ENCODE measurements at places on chromosomes 16 and 17.

- no peak for DNase-seq
These were observed 28.3 kb downstream of the TTC19 start for GRCh38 chr17:16027708-16028584.

DNA sequence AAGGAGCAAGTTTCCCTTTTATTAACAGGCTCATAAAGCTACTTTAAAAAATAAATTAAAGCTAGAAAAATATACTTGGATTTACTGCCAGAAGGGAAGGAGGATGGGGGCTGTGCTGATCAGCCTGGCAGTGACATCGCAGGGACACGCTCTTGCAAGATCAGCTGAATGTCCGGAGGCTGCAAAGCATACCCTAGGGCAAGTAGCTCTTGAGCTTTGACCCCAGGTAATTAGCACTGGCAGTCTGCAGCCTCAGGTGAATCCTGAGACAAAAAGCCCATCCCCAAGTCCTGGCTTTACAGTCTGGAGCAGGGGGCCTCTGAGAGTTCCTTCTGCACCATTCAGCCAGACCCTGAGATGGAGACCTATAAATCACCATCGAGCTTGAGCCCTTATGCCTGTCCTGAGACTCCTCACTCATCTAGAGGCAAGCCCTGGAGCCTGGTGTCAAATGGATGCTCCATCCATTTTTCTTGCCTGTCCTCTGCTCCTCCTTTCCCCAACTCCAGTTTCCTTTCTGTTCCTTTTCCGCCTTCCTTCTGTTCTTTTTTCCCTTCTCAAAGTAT, 131.7 kb downstream of the TMEM114 start:
- DNase-seq: no peak

GRCh38 chr16:79608976-79609375, 8.4 kb upstream of the MAF start:
- DNase-seq: no peak

GRCh38 chr17:2400877-2401425, at the start of gene MNT:
Gene MNT (minus strand): TSS chr17:2401060. CDS start chr17:2400712, 348 bp downstream.
- peak; percentile 96 for DNase-seq

DNA sequence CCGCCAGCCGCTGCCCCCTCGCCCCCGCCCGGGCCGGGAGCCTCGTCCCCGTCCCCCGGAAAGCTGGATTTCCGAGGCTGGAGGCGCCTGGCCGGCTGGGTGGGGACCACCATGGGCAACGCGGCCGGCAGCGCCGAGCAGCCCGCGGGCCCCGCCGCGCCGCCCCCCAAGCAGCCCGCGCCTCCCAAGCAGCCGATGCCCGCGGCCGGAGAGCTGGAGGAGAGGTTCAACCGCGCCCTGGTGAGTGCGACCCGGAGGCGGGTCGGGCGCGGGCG, 266 bp downstream of the FMNL1 start:
- no peak for DNase-seq

DNA sequence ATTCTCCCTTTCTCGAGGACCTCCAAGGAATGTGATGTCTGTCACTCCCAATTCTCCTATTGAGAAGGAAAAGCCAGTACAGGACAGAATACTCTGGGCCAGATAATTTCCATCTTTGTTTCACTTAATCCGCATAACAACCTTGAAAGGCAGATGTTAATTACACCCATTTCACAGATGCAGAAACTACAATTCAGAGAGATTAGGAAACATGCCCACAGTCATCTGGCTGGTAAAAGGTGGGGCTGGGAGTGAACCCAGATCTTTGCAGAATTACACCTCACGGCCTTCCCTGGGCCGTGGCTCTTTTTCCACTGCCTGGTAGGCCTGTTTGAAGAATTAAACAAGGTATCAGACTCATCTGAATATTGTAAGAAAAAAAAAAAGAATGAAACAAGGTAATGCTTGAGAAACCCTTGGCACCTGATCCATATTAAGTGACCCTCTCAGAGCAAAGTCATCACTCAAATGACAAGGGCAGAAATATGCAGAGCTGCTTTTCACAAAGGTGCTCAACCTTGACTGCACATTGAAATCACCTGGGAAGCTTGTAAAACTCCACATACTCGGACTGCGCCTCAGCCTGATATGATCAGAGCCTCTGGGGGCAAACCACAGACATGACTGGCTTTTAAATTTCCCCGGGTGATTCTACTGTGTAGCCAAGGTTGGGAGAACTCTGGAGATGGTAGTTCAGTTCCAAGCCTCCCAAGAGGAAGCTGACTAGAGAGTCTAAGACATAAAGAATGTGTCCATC, 16.6 kb upstream of the G6PC1 start:
- no peak for DNase-seq

GRCh38 chr16:3576211-3576610, 992 bp downstream of the NLRC3 start:
- DNase-seq: no peak

- no peak for DNase-seq
These were observed 16.2 kb upstream of the MRC2 start for GRCh38 chr17:62611292-62611691.

DNA sequence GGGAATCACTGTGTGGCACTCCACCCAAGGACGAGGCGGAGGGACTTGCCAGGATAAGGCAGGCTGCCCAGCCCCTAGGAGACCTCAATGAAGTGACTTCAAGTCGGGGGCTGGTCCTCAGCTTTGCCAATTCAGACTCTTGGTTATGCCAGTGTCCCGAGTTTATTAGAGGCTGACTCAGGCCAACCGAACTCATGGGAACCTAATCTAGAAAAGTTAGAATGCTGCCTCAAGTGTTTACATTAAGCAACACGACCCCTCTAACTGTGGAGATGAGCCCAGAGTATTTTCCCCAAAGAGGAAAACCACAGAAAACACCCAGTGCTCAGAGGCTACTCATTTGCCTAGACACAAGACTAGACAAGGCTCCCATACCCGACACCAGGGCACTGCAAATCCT, 1.1 kb upstream of the TEKT3 start:
- DNase-seq: no peak

DNA sequence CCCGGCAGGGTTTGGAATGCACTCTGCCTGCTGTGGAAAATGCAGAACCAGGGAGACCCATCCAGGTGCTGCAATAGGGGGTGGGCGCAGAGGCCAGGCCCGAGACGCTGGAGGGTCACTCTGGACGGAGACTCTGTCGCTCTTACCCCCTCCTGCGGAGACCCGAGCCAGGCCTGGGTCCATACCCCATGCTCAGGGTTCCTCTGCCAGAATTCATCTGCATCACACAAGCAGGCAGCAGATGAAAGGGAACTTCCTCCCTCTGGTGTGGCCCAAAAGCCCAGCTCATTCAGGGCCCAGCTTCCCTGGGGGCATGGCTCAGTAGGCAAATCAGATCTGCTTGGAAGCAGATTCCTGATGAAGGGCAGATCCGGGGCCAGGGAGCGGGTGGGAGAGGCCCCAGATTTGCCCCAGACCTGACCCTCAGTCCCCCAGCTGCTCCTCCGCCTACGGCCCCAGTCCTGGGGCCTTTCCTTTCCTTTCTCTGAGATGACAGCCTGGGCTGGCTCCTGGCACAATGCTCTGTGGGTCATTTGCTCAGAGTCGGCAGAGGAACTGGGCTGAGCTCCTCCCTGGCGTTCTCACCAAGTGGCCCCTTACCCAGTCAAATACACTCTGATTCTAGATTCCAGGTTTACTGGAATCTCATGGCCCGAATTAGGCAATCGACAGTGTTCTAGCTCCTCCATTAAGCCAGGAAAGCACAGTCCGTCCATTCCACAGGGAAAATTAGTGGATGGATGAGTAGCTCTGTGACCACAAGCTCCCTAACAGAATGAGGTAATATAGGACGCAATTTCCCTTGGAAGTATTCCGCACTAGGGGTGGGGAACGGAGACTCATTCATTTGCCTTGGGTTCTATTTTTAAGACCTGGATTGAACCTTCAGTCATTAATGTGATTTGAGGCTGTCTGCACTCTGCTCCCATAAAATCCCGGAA, 19.1 kb upstream of the RASD1 start:
- no peak for DNase-seq

DNA sequence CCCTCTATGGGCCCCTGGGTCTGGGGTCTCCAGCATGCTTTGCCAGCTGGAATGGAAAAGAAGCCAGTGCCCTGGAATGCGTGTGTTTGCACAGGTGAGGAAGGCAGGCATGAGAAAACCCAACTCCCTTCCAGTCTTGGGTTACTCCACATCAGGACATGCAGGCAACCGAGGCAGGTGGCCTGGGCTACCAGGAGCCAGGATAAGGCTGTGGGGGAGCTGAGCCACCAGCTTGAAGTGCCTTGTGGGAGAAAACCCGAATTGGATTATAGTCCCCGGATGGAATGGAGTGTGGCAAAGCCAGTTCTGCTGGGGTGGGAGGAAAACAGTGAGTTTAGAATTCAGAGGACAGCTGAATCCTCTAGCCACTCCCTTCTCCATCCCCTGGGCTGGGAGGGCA, 7.2 kb downstream of the SRCIN1 start:
- no peak for DNase-seq

GRCh38 chr16:75758215-75758614, 31.9 kb upstream of the CPHXL start:
- no peak for DNase-seq

DNA sequence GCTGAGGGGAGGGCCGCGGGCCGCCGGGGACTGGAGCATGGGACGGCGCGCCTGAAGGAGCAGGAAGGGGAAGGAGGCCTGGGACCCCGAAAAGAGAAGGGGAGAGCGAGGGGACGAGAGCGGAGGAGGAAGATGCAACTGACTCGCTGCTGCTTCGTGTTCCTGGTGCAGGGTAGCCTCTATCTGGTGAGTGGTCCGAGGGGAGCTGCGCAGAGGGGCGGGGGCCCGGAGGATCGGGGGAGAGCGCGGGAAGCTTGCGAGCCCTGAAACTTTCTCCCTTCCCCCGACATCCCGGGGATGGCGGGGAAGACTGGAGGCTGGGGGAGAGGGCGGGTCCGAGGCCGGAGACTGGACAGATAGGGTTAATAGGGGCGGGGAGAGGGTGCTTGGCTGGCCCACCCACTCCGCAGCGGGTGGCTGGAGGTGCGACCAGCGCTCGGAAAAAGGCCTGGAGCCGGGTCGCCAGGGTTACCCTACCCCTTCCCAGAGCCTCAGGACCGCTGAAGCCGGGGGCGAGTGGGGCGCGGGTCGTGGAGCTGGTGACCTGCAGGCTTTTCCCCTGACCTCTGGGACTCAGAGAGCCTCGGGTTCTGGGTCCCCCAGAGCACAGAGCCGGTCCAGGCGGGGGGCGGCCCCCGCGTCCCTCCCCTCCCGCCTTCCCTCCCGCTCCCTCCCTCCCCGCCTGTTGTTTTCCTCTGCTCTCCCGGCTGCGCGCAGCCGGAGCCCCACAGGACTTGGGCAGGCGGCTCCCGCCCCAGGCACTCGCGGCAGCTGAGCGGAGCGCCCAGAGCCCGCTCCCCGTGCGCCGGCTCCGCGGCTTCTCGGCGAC, 631 bp downstream of the NXPH3 start:
- no peak for DNase-seq

DNA sequence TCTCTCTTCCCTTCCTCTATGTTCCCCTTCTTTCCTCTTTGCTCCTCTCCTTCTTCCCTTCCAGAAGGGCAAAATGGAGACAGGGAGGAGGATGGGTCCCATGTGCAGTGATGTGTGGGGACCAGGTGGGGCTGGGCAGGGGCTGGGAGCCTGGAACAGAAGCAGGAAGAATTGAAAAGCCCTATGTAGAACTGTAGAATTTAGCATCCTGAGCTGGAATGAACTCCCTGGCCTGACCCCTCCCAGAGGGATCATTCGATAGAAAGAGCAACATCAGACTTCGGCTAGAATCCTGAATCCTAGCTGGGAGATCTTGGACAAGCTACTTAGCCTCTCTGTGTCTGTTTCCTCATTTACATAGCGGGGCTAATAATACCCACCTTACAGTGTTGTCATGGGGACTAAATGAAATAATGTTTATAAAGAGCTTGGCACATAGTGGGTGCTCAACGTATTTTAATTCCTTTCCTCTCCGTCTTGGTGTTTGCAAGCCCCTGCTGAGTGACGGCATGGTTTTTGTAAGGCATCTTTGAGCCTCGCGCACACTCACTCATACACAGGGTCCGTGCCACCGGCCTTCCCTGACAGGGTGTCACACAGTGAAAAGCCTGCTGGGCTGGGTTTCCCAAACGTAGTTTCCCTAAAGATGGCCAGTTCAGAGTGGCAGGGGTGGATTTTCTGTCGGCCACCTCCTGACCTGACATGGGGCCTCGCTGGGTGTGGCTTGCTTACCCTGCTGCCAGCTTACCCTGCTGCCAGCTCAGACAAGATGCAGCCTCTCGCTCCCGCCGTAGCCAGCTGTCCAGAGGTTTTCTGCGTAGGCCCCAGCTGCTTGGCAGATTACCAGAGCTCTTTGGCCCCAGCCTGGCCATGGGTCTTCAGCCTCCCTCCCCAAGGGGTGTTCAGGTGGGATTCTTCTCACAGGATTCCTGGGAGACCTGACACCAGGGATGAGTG, 6.1 kb upstream of the ARHGAP23 start:
- DNase-seq: no peak

DNA sequence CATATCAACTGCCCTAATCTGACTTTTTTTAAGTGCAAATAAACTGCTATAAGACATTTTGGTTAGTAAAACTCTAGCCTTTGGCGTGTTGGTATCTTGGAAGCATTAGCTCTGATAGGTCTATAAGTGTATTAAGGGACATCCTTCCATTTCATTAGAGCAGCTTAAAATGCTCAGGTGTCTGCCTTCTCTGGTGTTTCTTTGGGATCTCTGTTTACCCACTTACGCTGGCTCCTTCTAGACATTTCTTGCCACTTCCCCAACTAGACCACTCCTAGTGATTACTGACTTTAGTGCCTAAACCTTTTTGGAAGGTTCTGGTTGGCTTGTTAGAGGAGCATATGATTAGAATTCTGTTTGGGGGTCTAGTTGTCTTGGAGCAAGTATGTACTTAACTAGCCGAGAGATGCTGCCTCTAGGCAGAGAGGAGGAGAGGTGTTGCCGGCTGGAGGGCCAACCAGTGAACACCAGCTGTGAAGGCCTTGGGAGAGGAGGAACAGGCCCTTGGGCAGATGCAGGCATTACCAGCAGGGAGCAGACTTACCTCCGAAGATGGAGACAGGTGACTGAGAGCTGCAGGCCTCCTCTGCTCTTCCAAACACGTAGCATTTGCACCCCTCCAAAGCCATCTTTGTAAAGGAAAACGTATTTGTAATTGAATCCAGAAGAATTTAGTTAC, 15.2 kb upstream of the CLEC18C start:
- no peak for DNase-seq

- no peak for DNase-seq
These were observed 7.1 kb upstream of the ZNF747 start for GRCh38 chr16:30541502-30542329.

GRCh38 chr17:4901648-4902344, 1.1 kb downstream of the CHRNE start:
- peak; percentile 78 for DNase-seq

- DNase-seq: no peak
These were observed 34.1 kb downstream of the MAP2K6 start for GRCh38 chr17:69448431-69449102.
